ENCODE measurements at places on chromosomes 4 and X. TPM values are rescaled to one million over a fixed set of nuclear protein-coding genes. Genes with fewer than 3 reads are reported as not detected.

GRCh38 chr4:111266937-111267336, 644.1 kb upstream of the PITX2 start:
- DNase-seq = no peak

DNA sequence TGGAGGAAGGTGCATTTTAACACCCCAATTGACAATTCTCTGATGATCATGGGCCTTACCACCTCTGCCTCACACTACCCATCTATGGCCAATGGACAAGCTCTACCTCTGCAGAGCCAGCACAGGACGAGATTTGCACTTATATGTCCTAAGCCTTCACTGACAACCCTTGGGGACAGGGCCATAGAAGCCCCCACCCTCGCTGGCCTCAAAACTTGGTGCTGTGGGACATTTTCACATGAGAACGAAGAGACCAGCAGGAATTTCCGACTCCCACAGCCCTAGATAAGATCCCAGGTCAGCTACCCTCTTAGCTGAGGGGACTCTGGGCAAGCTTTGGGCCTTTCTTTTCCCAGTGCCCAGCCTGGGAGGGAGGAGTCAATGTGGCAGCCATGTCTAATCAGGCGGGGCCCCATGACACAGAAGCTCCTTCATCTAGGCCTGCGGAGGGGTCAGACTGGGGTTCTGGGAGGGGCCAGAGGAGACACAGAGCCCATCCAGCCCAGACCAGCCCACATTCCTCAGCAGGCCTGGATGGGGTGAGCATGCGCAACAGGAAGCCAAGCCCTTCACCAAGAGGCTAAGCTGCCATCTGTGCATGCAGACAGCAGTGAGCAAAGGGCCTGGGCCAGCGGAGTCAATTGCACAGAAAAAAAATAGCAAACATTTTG, 12.1 kb downstream of the PJA1 start:
- no peak for DNase-seq

- no peak for DNase-seq
Observed at GRCh38 chrX:151703487-151703886, 8.2 kb downstream of the PRRG3 start.

IBSP gene
- total RNA-seq = not detected

GRCh38 chr4:48133669-48134068, 381 bp downstream of the TXK start:
- no peak for DNase-seq

DNA sequence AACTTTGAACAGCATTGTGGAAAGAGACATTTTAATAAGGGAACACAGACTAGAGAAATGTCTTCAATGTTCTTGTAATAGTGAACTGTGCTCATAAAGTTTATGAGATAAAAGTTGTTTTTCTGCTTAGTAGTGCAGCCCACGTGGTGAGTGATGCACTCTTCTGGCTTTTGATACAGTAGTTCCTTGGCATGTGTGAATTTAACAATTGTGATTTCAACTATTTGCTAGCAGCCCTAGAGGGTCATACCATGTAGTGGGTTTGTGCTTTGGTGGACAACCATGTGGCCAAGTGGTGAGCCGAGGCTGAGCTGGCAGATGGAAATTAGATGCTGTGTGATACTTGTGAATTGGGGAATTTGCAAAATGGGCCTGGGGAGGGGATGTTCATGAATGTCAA, 116.2 kb upstream of the SLC4A4 start:
- no peak for DNase-seq

- no peak for DNase-seq
Observed at GRCh38 chr4:42398871-42399331, 1.6 kb downstream of the SHISA3 start.

- DNase-seq = no peak
Observed at GRCh38 chr4:4614925-4615678, 73.3 kb upstream of the STX18 start.

DNA sequence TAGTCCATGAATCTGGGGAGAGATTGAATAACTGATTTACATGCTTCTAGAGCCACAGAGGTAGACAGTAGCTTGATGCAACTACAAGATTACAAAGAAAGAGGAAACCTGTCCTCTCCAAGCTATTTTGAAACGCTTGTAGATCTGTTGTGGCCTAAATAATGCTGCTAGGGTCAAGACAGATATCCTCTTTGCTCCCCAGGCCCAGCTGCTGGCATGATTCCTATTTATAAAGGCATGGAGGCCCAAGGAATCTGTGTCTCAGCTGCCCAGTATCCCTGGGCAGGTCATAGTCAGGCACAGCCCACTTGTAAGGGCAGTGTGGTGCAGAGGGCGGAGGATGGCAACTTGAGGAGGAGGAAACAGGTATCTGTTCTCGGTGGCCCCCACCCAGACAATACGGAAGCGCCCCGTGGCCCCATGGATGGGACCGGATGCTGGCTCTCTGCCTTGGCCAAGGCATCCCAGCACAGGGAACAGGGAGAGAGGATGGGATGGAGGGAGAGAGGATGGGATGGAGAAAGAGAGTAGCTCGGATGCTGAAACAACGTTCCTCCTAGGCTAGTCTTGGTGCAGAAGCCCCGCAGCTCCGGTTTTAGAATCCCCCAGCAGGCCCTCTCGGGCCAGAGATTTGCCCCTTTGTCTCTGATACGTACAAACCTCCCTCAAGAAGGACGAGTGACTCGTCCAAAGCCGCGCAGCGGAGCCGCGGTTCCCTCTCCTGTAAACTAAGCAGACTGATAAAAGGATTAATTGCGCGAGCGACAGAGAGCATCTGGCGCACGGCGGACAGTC, 767 bp upstream of the SMIM20 start:
- no peak for DNase-seq

PLP1 gene
- 11.8 TPM for total RNA-seq

SOX3 gene
- 2.4 TPM for total RNA-seq

DNA sequence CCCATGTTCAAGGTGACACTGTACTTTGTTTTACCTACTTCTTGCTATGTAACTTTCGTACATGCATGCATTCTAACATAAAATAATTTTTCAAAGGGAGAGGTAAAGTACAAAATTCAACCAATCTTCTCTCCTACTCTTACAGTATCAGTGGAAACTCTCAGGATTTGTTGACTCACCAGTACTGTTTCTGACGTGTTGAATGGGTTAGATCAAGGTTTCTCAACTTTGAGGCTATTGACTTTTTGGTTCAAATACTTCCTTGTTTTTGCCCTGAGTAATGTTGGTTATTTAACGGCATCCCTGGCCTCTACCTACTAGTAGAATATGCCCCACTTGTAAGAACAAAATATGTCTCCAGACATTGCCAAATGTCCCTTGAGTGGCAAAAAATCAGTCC, 94.6 kb upstream of the SMAD1 start:
- DNase-seq = no peak

PRSS12 gene
- 24.9 TPM for total RNA-seq

GRCh38 chr4:132284910-132285426, 864.1 kb upstream of the PCDH10 start:
- DNase-seq = no peak

- no peak for DNase-seq
Observed at GRCh38 chrX:21699136-21699535, 41.0 kb upstream of the KLHL34 start.

RAB33B gene
- total RNA-seq = 53.0 TPM

GRCh38 chrX:15864629-15865028, 10.0 kb upstream of the AP1S2 start:
- no peak for DNase-seq

- DNase-seq = no peak
Observed at GRCh38 chrX:74009041-74009440, 294.9 kb upstream of the ZCCHC13 start.

GDPD2 gene
- total RNA-seq = 2.9 TPM

DNA sequence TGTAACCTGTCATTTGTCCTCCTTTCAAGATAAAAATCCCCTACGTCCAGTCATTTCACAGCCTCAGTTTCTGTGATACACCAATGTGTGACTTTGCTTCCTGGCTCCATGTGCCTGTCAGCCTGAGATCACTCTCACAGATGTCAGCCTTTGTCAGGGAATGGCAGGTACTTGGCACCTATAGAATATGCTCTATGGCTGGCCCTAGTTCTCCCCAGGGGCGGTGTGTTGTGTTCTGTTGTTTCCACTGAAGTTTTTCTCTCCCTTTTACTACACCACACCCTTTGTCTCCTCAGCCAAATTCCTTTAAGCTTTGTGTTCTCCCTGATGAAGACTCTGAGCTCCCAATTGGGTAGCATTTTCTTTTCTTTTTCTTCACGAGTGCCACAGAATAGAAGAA, 81.7 kb downstream of the ALPK1 start:
- no peak for DNase-seq

NDP gene
- 27.3 TPM for total RNA-seq

NEIL3 gene
- total RNA-seq = 7.3 TPM

CD38 gene
- total RNA-seq = 1.6 TPM

SPARCL1 gene
- 48.9 TPM for total RNA-seq

DNA sequence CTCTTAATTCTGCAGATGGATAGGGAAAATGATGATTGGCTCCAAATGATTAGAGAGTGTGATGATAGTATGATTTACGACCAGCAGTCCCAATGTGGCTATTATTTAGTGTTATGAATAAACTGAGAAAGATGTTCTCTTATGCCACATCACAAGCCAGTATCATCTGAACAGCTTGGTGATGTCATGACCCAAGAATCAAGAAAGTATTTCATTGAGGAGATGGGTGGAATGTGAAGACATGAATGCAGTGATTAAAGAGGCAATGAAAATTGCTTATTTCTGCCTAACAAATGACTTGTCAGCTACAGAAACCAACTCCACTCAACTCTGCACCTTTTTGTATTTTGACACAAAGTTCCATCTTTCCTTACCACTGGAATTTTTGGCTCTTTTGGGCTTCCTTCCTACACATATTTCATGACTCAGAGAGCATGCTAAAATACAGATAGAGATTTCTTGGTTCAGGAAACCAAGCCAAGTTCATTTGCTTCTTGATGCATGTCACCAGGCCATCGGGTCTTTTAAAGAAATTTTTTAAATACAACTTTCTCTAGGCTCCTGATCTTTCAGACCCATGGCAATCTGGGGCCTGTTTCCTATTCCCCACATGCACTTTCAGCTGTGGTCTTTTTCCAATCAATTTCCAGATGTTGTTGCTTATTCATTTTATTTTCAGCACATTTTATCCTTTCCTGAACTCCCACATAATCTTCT, 174.2 kb downstream of the HHIP start:
- no peak for DNase-seq

- no peak for DNase-seq
Observed at GRCh38 chrX:40644176-40644575, 3.2 kb downstream of the CXorf38 start.

SERPINA7 gene
- not detected for total RNA-seq
